ENCODE measurements at places on chromosomes 2 and 18.
A peak's percentile ranks its signal among the peaks of the same experiment; 100 is the strongest.

GRCh38 chr18:57088883-57089282, 58.0 kb upstream of the BOD1L2 start:
- DNase-seq: no peak

DNA sequence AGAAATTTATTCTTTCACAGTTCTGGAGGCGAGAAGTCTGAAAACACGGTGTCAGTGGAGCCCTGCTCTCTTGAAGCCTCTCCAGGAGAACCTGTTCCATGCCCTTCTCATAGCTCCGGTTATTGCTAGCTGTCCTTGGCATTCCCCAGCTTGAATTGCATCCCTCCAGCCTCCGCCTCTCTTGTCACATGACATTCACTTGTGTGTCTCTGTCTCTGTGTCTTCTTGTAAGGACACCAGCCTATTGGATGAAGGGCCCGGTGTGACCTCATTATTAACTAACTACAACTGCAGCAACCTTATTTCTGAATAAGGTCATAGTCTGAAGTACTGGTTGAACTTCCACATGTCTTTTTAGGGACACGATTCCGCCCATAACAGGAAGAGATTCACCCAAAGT, 4.5 kb upstream of the PRSS56 start:
- no peak for DNase-seq

DNA sequence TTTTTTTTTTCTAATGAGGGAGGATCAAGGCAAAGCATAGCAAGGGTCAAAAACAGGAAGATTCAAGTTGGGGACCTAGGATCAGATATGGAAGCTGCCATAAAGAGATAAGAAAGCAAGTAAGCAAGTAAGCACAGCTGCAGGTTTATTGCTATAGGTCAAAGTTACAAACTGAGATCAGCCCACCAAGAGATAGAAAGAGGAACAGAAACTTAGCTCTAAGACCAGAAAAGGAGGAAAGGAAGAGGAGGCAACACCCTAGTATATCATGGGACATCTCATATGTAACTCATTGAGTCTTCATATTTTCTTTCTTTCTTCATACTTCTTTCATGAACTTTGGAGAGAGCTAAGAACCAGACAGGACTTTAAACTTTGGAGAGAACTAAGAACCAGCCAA, 295.9 kb upstream of the CRIM1 start:
- peak; percentile 32 for DNase-seq

DNA sequence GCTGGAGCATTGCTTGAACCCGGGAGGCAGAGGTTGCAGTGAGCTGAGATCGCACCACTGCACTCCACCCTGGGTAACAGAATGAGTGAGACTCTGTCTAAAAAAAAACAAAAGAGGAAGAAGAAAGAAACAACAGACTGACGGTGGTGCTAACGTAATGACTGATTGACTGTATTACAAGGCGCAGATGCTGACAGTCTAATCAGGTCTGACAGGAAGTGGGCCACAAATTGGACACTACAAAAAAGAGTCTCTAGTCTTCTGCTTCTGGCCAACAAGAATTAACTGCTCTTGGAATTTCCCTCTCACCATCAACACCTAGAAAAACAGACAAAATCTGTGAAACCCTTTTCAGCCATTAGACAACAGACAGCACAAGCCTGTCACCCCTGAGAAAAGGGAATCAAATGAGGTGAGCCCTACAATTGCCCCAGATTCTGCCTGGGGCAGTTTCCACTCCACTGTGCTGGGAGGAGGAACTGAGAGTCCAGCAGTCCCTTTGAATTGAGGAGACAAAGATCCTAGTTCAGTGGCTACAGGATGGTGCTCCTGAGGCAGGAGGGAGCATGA, 43.3 kb downstream of the SNED1 start:
- no peak for DNase-seq

DNA sequence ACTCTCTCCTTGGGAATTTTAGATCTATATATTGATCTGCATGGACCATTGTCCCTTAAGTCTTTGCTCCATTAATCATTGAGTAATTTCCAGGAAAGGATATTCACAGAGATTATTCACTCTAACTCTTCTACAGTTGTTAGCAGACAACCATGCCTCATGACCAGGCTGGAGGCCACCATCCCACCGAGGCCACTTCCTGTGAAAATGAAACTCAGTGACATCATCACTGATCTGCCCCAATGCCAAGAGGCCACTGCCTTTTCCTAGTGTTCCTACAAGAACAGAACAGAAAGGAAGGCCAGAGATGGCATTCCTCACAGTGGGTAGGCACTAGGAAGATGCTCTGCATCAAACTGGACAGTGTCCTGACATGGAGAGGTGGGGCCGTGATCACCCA, 161.3 kb downstream of the DTNA start:
- no peak for DNase-seq

DNA sequence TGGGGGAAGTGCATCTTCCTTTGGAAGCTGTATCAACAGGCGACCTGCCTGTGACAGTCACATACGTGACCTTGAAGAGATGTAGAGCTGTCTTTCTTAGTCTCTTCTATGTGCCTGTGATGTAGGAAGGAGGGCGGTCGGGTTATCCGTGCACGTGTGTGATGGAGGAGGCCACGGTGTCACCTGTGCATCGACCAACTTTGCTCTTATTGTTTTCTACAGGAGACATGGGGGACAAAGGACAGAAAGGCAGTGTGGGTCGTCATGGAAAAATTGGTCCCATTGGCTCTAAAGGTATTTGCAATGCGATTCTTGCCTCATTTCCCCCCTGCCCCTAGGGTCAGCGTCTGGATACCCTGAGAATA, 20.7 kb upstream of the ALLC start:
- no peak for DNase-seq

DNA sequence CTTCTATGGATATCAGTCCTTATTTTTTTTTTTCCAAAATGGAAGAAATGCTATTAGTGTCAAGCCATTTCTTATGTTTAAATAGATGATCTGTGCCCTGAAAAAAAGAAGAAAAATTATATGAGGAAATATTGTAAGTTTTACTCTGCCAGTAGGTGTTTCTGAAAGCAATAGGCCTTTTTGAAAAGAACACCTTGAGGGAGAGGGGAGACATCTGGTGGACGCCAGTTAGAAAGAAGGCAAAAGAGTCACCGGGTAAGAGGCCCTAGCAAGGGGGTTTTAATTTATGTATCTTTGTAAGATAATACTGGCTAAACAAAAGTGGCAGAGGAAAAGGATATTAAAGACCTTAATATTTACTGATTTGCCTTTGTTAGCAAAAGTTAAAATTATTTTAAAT, 56.1 kb downstream of the DYNAP start:
- DNase-seq: no peak

DNA sequence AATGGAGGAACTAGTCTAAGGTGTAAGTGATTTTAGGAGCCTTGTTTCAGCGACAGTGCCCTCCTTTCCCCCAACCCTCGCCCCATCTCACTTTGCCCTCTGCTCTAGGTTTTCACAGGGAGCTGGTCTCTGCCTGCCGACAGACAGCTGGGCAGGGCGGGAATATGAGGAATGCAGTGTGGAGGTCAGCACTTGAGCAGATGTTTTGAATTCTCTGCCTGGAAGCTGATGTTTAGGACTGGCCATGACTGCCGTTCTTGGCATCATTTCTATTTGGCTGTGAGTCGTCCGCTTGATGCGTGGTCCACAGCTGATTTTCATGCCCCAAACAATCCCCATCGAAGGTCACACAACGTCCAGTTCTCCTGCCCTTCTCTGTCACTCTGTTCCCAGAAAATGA, 55.1 kb upstream of the SIX3 start:
- no peak for DNase-seq

- no peak for DNase-seq
Measured at GRCh38 chr2:106972782-106973181, 86.8 kb upstream of the ST6GAL2 start.

GRCh38 chr2:231533086-231533776, 3.0 kb upstream of the NMUR1 start:
- DNase-seq: no peak

GRCh38 chr2:185645529-185645928, 93.1 kb upstream of the FSIP2 start:
- no peak for DNase-seq

- no peak for DNase-seq
Measured at GRCh38 chr2:239085201-239085992, 237.5 kb downstream of the TWIST2 start.

- DNase-seq: peak; percentile 33
Measured at GRCh38 chr2:60882971-60883753, 1.8 kb downstream of the REL start.

- no peak for DNase-seq
Measured at GRCh38 chr2:169287666-169288065, 74.7 kb downstream of the LRP2 start.

DNA sequence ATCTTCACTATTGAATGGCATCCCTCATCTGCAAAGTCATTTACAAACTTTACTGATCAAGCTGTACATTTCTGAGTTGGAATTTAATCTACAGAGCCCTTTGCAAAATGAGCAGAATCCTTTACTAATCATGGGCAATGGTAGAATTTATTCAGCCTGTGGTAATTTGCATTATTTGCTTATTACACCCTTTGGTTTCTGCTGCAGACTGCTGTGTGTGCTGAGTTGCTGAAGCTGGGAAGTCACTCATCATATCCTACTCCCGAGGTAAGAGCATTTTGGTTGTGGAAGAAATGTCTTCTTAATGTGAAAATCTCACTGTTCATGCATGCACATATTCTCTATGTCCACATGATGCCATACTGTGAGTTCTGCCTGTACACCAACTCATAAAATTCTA, 357.4 kb upstream of the SLC39A10 start:
- no peak for DNase-seq

GRCh38 chr2:112204411-112204810, 50.4 kb downstream of the ZC3H8 start:
- peak; percentile 10 for DNase-seq

GRCh38 chr2:16623031-16623430, 42.6 kb downstream of the CYRIA start:
- DNase-seq: no peak

- DNase-seq: no peak
Measured at GRCh38 chr2:65453916-65454315, 21.5 kb upstream of the SPRED2 start.

- no peak for DNase-seq
Measured at GRCh38 chr2:181306785-181307184, 150.4 kb upstream of the ITGA4 start.

DNA sequence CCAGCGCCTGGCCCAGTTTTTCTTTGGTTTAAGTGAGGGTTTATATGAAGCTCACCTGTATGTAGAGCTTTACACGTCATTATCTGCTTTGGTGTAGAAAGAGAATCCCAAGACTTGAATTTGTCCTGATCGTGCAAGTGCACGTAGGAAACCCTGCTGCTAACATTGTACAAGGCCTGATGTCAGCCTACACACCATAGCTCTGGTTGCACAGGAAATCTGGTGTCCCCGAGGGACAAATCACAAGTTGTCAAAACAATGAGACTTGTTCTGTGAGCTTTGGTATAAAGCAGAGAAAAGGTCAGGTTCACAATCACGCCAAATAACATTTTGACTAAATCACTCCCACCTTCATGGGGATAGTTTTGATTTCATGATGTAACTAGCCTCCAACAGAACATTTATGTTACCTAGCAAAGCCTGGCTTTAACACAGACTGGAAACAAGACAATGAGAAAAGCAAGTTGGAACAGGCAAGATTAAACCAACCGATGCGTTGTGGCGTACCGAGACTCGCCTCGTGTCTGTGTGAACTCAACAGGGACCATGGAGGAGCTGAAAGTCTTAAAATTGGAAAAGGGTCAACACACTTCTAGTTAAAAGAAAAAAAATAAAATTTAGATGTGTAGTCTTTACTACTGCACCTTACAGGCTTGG, 41.4 kb downstream of the ZAP70 start:
- no peak for DNase-seq

- DNase-seq: no peak
Measured at GRCh38 chr18:13006531-13007247, 15.5 kb downstream of the CEP192 start.

DNA sequence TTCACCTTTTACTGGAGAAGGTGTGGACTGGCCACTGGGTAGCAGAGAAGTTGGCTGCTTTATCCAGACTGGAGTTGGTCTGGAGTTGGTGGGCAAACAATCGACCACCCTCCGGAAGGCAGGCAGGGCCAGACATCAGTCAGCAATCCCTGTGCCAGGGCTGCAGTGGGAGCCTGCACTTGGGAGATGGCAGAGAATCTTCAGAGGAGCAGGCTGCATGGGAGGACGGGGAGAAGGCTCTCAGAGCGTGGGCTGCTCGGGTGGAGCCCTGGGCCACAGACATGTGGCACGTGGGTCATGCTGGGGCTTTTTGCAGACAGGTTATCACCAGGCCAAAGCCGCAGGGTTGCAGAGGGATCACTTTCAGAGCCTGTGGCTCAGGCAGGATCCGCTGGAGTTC, 29.6 kb downstream of the SLC9A4 start:
- no peak for DNase-seq

DNA sequence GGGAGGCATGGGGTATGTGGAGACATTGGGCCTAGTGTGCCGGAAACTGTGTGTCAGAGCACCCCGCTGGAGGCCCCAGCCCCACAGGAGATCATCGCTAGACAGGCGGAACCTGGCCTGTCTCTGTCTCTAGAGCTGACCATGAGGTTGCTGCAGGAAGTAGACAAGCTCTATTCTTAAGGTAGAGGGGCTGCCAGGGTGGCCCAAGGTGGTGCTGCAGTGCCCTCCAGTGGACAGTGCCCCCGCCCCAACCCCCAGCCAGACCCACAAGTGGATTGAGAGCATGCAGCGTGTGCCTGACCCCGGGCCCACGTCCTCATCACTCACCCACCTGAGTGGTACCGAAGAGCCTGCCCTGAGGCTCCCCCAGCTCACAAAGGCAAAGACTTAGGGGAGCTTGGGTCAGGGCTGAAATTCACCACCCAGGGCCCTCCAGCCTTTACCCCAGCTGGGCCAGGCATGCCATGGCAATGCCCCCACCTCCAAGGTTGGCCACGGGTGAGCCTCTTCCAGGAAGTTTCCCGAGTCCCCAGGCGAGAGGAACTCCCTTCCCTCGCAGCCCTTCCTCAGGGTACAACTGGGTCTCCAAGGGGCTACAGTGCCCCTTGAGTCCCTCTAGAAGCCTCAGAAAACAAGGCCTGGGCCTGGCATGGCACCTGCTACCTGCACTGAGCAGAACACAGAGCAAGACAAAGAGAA, 155.0 kb downstream of the TTC32 start:
- no peak for DNase-seq

DNA sequence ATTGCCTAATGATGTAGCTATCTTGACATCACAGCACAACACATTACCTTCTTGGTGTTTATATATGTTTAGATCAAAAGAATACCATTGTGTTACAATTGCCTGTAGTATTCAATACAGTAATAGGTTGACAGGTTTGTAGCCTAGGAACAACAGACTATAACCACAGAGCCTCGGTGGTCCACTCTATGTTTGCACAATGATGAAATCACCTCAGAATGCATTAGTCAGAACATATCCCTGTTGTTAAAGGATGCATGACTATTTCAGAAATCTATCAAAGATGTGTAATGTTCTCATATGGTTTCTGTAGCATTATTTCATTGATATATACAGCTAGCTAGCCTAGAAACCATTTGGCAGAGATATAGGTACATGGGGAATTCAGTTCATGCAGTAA, 8.9 kb downstream of the METTL5 start:
- DNase-seq: no peak
